ENCODE measurements at places on chromosomes 16 and 17.
A peak's percentile ranks its signal among the peaks of the same experiment; 100 is the strongest.

DNA sequence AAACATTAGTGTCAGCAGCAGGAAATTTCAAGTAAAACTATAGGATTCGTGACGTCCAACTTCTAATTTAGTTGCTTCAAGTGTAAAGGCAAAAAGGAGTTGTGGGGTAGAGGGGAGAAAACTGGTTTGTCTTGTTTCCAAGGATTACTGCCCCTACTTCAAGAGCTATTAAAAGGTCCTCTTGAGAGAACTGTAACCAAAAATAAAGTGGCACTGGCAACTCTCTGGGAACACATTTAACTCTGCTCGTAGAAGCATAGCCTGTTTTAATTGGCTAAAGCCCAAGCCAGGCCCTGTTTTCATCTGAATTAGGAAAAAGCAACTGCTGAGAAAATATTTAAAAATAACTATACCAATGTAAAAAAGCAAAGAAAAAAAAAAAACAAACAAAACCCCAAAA is 51.8 kb upstream of the AKAP1 start:
- no peak for DNase-seq

- no peak for DNase-seq
Observed at GRCh38 chr17:59141860-59142259, 13.1 kb downstream of the SKA2 start.

- DNase-seq, result no peak
Observed at GRCh38 chr16:3548445-3548844, 28.8 kb downstream of the NLRC3 start.

- peak; percentile 66 for DNase-seq
Observed at GRCh38 chr16:57265850-57266530, 18.5 kb downstream of the PLLP start.

- no peak for DNase-seq
Observed at GRCh38 chr16:75003931-75004330, 5.1 kb downstream of the ZNRF1 start.

DNA sequence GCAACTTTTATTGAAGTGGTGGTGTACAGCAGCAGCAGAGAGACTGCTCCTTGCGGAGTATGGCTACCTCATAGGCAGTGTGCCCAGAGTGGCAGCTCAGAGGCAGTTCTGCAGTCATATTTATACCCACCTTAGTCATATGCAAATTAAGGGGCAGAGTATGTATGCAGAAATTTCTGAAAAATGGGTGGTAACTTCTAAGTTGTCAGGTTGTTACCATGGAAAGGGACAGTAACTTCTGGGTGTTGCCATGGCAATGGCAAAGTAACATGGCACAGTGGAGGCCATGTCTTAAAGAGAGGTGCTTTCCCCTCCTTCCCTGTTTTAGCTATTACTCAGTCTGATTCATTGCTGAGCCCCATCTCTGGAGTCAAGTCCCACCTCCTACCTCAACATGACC is 53.4 kb downstream of the MEOX1 start:
- peak; percentile 7 for DNase-seq

GRCh38 chr17:1202291-1202690 is 22.5 kb upstream of the ABR start:
- DNase-seq, result no peak

DNA sequence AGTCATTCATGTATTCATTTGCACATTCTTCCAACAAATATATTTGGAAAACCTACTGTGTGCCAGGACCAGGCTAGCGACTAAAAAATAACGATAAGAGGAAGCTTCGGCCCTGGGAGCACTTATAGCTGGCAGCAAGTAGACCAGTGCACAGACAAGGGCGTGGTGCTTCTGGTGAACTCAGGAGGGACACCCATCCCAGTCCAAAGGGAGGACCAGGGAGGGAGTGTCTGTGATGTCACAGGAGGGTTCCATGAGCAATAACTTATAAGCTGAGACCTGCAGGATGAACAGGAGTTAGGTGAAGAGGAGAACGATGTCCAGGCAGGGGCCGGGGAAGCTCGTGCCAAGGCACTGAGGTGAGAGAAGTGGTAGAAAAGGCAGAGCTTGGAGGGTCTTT is 17.4 kb upstream of the PHOSPHO1 start:
- DNase-seq, result peak; percentile 57

DNA sequence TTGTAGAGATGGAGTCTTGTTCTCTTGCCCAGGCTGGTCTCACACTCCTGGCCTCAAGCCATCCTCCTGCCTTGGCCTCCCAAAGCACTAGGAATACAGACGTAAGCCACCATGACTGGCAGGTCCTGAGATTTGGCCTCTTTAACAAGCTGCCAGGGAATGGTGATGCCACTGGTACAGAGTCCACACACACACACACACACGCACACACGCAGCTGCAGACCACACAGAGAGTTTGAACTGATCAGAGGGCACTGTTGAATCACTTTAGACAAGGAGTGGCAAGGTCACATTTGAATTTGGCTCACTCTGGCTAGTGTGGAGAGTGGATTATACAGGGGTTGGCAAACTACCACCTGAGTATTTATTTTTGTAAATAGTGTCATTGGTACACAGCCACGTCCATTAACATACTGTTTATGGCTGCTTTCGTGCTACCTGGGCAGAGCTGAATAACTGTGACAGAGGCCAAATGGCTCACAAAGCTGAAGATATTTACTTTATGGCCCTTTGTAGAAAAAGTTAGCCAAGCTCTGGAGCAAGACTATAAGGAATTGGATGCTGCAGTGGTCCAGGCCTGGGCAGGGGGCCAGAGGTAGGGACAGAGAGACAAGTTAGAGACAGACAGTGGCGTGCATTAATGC is 9.9 kb downstream of the ITPRIPL2 start:
- DNase-seq, result no peak

DNA sequence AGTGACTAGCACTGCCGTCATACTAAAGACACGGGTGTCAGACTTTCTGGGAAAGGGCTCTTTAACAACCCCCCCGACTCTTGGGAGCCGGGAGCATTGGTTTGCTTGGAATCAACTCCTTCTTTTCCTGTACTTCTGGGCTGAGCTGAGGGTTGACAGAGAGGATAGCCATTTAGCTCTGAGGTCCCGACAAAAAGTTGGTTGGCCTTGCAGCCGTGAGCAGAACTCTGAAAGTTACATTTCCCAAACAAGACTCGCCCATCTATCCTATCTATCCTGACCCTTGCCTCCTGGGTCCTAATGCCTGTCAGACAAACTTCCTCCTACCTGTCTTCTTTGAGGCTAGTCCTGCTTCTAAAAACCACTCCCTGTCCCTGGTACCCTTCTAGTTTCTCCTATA is 460.8 kb upstream of the TOM1L1 start:
- DNase-seq, result no peak

- no peak for DNase-seq
Observed at GRCh38 chr16:46650254-46650623, 29.1 kb upstream of the SHCBP1 start.

GRCh38 chr16:85081038-85081437 is 31.2 kb downstream of the CIBAR2 start:
- DNase-seq, result no peak

DNA sequence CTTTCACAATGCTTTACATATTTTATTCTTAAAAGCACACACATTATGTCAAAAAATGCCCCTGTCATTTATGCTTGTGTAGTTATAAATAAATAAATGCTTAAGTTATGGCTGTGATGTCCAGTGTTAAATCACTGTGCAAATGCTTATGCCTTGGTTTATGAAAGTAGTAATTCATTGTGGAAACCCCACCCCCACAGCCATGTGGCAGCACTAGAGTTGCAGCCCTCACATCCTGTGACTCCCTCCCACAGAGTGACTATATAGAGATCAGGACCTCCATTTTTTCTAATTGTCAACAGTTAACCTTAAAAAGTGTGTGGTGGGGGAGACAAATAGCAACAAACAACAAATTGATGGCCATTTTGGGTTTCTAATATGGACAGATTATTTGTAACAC is 2.4 kb downstream of the SKAP1 start:
- peak; percentile 76 for DNase-seq

GRCh38 chr16:31507617-31507928 is 618 bp downstream of the RUSF1 start:
- DNase-seq, result no peak

- peak; percentile 67 for DNase-seq
Observed at GRCh38 chr17:48259694-48260291, 152.2 kb downstream of the SNX11 start.

DNA sequence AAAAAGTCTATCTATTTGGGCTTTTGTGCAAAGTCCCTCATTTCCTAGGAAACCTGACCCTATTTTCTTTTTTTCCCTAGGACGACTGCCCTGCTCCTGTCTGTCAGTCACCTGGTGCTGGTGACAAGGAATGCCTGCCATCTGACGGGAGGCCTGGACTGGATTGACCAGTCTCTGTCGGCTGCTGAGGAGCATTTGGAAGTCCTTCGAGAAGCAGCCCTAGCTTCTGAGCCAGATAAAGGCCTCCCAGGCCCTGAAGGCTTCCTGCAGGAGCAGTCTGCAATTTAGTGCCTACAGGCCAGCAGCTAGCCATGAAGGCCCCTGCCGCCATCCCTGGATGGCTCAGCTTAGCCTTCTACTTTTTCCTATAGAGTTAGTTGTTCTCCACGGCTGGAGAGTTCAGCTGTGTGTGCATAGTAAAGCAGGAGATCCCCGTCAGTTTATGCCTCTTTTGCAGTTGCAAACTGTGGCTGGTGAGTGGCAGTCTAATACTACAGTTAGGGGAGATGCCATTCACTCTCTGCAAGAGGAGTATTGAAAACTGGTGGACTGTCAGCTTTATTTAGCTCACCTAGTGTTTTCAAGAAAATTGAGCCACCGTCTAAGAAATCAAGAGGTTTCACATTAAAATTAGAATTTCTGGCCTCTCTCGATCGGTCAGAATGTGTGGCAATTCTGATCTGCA is 12.9 kb downstream of the TMEM98 start:
- peak; percentile 42 for DNase-seq

- DNase-seq, result peak; percentile 18
Observed at GRCh38 chr17:4003501-4004421, 39.5 kb upstream of the ATP2A3 start.

DNA sequence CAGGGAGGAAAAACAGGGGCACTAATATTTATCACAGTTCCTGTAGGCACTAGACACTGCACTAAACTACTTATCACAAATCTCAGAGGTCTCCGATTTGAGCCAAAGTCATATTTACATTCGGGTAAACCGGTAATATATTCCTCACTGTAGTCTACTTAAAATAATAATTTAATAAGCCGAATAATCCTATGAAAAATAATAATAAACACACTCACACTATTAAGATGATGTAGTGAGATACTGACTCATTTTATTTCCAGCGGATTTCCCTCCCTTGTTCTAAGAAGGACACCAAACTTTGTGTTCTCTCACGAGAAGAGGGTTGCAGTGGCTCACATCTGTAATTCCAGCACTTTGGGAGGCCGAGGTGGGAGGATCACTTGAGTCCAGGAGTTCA is 36.6 kb upstream of the TNRC6A start:
- DNase-seq, result no peak

GRCh38 chr17:72413077-72414031 is 292.5 kb downstream of the SOX9 start:
- no peak for DNase-seq

- DNase-seq, result peak; percentile 84
Observed at GRCh38 chr17:82297280-82297713, 20.1 kb downstream of the CD7 start.

- no peak for DNase-seq
Observed at GRCh38 chr17:13429201-13429600, 172.5 kb downstream of the HS3ST3A1 start.

DNA sequence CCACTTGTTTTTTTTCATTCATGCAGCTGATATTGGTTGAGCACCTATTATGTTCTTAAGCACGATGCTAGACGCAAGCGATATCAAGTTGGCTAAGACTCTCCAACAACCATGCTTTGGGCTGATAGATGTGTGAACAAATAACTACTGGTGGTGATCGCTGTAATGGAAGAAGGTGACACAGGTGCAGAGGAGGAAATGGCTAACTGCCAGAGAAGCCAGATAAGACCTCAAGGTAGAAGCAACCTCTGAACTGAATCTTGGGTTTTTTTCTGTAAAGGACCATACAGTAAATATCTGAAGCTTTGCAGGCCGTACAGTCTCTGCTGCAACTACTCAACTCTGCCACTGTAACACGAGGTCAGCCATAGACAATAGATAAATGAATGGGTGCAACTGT is 97.9 kb downstream of the C17orf67 start:
- DNase-seq, result no peak

DNA sequence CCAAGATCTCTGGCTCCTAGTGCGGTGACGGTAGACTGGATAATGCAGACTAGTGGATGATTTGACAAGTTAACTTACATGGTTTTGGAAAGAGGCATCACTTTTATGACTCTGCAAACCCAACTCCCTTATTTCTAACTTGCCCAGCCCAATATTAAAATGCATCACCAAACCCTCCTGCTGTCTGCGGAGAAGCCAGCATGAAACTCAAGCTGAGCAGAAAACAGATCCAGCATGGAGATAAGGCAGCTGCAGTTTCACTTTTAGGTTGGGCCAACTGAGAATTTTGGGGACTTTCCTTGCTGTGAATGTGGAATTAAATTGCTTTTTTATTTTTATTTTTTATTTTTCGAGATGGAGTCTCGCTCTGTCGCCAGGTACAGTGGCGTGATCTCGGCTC is 27.8 kb downstream of the CDH1 start:
- DNase-seq, result peak; percentile 71

DNA sequence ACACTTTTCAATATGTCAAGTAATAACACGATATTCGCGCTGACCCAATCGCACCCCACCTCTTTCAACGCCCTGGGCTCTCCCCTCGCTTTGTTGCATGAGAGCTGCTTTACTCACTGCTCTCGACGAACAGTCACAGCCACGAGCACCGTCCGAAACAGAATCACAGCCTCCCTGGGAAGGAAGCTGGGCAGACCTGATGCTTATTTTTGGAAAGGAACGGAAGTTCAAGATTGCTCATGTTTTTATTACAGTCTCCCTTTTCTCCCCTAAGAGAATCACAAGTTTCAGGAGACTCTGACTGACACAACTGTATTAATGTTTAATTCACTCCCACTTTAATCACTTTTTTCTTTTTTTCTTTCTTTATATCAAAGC is 67.8 kb downstream of the ANKRD11 start:
- no peak for DNase-seq

DNA sequence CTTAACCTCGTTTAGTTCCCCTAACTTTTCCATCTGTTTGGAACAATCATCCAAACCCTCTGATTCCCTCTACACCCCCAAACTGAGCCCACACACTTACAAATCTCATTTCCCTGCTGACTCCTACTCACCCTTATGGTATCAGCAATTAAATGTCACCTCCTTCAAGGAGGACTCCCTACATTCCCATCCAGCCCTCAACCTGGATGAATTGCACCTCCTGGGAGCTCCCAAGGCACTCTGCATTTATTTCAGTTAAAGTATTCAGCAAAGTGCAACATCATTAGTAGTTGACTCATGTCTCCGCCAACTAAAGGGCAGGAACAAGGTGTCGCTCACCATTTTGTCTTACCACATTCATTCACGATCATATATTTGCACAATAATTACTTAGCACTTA is 353.5 kb downstream of the TMEM114 start:
- DNase-seq, result no peak

GRCh38 chr17:42784409-42784808 is 4.0 kb downstream of the WNK4 start:
- DNase-seq, result peak; percentile 30

DNA sequence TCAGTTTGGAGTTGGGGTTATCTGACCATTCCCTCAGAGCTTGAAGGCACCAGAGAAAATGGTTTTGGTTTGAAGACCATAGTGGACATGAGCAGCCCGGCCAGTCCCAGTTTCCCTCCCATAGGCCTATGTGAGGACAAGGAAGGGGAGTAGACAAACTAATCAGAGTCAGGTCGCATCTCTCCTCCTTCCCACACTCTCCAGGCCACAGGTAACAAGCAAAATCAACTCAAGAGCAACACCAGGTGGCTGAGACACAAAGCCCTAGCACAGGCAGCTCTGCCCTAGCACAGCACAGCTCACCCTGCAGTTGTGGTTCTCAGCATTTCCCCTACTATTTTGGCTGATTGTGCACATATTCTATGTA is 7.2 kb downstream of the SUPT4H1 start:
- peak; percentile 59 for DNase-seq

- no peak for DNase-seq
Observed at GRCh38 chr16:12958366-12958765, 57.0 kb downstream of the SHISA9 start.

All from hematopoietic multipotent progenitor cell treated with erythropoietin and hydrocortisone succinate and interleukin-3 and kit ligand, for 4 days (in vitro differentiated cells).